ENCODE measurements at places on chromosomes 12 and 14.

DNA sequence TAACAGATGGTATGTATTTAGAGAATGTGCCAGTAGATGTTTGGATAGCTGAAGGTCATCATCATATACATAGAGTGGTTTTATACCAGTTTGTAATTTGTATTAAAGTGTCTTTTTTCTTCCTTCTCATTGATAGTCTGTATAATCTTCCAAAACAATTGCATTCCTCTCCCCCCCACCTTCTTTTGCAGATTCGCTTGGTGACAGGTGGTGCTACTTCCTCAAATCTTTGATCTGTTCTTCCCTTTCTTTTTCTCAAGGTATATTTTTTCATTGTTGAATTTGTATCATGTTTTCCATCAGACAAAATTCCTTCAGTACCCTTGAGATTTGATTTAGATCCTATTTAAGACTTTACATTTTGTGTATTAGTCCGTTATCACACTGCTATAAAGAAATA lies 15.0 kb downstream of the TBC1D15 start:
- no peak for DNase-seq

DNA sequence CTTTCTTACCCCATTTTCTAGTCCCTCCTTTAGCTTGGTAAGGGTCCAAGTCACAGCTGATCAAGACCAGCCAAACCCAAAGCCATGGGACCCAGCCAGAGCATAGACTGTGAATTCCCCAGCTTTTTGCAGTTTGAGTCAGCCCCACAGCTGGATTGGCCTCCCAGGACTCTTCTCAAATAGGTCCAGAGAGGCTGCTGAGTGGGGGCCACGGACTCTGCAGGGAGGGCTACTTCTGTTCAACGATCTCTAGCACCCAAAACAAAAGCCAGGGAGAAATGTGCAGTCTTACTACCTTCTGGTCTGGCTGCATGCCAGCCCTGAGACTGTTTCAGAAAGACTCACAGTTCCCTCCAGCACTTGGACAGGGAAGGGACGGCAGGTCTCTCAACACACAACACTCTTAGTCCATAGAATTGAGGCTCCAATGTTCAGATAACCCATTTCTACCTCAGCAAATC lies 1.6 kb downstream of the VDR start:
- no peak for DNase-seq

- DNase-seq = no peak
Observed at GRCh38 chr12:15979096-15980092, 68.3 kb downstream of the DERA start.

DNA sequence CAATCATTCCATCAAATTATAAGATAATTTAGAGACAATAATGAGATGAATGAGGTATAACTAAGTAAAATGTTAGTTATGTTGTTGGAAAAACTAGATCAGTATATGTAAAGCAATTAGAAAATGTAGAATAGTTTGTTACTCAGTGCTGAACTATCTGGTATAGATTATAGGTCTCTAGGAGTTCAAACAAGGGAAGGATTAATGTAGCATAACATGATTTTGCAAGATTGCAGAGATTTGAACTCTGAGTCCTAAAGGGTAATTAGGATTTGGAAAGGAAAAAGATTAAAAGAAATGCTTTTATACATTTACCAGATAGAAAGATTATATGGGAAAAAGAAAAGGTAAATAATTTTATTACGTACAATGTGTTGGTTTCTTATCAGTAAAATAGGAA lies 246.3 kb downstream of the KCNC2 start:
- no peak for DNase-seq

- DNase-seq = no peak
Observed at GRCh38 chr12:3195859-3196483, 118.8 kb downstream of the TSPAN9 start.

DNA sequence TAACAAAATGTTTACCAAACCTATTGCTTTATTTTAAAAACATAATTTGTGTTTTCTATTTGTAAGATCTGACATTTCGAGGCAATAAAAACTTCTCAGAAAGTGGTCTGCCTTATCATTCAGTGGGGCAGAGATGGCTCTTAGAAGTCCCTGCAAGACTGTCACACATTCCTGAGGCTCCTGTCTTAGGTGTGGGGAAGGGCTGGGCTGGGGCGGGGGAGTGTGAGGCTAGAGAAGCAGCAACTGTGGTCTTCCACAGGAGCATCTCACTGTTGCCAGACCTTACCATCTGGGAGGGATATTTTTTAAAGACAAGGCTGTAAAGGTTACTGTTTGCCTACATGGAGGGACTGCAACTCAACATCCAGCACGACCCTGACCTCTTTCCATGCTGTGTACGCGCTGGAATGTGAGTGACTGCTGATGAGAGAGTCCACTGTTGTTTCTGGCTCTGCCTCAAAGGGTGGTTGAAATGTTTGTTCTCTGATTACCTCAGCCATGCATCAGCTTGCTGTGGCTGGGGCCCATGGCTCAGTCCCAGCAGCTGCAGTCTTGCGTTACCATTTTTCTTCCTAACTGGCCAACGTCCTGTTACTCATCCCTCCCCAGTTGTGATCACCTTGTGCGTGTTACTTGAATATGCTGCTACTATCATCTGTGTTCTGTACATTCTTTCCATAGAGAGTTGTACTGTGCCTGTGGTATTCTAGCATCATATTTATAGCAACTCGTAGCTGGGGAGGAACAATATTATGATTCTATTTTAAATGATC lies 12.4 kb downstream of the ERG28 start:
- no peak for DNase-seq

DNA sequence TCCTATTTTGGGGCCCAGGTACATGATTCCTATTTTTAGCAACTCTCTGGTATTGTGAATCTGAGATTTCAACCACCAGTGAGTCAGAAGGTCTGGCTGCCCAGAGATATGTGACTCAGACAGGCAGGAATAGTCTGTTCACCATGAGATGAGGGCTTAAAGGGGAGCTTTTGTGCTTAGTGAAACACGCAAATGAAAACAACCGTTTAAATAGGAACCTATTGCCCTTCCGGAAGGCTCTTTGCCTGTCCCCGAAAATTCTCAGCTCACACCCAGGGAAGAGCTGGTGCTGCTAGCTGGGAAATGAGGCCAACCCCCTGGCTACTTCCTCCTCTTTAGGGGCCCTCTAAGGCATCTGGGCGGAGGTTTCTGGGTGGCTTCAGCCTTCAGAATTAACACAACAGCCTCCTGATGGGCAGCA lies 283.6 kb downstream of the CACNA1C start:
- no peak for DNase-seq

GRCh38 chr14:44369401-44370123 lies 137.5 kb downstream of the FSCB start:
- DNase-seq = no peak

GRCh38 chr12:67940780-67941243 lies 48.4 kb upstream of the IFNG-AS1 start:
- DNase-seq = no peak

DNA sequence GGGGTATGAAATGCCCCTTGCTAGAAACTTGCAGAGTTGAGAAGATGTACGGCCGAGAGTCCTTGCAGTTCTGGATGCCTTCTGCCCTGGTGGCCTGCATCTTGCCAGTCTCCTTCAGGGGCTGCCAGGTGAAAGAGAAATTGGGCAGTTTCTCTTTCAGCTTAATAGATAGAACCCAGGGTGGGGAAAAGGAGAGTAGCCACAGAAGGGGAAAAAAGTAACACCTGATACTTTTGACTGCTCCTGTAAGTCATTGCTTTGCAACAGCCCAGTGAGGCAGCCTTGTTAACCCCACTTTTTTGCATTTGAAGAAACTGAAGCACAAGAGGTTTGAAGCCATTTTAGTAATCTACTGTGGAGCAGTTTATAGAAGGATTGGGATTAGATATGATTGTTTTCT lies 27.6 kb downstream of the TDP1 start:
- no peak for DNase-seq

DNA sequence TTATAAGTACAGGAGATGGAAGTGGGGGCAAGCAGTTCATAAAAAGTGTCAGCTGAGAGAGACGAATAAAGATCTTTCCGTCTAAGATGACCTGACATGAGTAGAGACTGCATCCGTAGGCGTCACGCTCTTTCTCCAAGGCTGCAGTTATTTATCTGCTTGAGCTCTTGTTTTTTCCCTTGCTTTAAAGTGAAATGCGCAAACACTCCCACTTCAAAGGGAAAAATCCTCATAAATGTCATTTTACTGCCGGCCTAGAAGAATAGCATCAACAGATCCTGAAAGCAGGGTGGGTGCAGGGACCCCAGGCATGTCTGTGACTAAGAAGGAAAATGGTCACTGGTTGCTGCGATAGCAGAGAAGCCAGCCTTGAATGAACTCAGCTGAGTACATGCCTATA lies 647.4 kb downstream of the MED13L start:
- DNase-seq = no peak

GRCh38 chr12:14784471-14784870 lies 18.8 kb downstream of the WBP11 start:
- no peak for DNase-seq

DNA sequence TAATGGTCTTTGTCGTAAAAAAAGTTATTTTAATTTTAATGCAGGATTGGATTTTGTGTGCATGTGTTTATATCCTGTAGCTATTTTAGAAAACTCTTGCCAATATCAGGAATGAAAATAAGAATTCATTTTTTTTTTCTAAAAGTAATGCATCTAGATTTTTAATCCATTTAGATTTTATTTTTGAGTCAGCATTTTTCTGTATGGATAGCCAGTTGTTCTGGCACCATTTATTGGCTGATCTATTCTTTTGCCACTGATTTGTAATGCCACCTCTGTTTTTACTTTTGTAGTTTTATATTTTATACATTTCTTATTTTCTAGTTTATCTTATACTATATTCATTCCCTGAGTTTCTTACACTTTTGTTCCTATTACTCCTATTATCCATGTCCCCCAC lies 343.0 kb downstream of the FOXG1 start:
- no peak for DNase-seq

- DNase-seq = no peak
Observed at GRCh38 chr14:65444230-65444629, 31.7 kb downstream of the FUT8 start.

GRCh38 chr12:124564971-124565491 lies 2.4 kb downstream of the NCOR2 start:
- DNase-seq = no peak

DNA sequence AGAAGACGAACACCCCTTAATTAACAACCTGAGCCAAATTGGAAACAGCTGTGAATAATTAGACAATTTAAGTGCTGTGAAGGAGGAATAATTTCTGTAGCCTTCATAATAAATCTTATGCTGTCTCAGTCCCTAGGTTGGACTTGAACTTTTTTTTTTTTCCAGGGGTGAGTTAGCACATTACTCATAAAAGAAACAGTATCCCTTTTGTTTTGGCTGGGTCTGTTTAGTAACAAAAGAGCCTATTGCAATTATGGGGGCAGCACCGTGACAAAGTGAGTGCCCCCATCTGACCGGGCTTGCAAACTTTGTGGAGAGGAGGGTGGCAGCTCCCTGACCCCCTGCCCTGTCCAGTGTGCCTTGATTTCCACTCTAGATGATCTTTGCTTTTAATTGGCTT lies 167.4 kb downstream of the DICER1 start:
- DNase-seq = no peak

- DNase-seq = no peak
Observed at GRCh38 chr12:123532019-123532418, 1.5 kb downstream of the RILPL1 start.

- DNase-seq = no peak
Observed at GRCh38 chr12:25102402-25102801, 92.6 kb downstream of the DNAI7 start.

GRCh38 chr12:11075642-11076041 lies 13.5 kb upstream of the TAS2R46 start:
- DNase-seq = no peak

DNA sequence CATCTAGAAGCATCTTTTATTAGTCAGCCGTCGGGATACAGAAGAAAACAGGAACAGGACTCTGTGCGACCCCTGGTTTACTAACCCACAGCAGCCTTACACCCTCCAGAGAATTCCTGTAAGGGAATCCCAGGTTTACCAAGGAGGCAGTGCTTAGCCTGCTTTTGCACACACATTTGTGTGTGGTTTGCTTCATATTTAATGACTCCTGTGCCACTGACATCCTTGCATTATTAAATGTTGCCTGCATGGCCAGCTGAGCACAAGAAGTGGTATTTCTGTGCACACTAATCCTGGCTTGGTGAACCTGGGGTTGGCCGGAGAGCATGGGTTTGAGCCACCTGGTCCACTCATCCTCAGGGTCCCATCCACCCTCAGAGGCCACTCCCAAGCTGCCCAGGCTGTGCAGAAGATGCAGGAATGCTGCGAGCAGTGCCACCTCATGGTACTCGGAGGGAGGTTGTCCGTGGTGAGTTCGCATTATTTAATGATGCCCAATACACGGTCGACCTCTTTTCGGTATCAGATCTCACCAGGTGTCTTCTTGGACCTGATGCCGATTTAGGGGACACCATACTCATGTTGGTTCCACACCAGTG lies 152.4 kb upstream of the RTL1 start:
- no peak for DNase-seq

DNA sequence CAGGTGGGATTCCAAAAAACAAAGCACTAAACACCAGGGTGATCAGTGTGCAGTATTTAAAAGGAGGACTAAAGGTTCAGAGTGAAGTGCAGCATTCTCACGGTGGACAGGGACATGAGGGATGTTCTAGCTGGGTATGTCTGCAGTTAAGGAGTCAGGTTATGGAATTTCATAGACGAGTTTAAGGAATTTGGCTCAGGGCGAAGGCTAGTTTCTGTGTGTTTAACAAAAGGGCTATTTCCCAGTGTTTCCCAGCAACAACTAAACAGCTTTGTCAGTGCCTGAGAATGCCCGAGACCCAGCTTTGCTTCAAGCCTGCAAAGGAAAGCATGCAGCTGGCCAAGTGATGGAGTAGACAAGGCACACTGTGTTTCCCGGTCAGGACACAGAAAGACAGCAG lies 7.0 kb downstream of the KRT1 start:
- no peak for DNase-seq

DNA sequence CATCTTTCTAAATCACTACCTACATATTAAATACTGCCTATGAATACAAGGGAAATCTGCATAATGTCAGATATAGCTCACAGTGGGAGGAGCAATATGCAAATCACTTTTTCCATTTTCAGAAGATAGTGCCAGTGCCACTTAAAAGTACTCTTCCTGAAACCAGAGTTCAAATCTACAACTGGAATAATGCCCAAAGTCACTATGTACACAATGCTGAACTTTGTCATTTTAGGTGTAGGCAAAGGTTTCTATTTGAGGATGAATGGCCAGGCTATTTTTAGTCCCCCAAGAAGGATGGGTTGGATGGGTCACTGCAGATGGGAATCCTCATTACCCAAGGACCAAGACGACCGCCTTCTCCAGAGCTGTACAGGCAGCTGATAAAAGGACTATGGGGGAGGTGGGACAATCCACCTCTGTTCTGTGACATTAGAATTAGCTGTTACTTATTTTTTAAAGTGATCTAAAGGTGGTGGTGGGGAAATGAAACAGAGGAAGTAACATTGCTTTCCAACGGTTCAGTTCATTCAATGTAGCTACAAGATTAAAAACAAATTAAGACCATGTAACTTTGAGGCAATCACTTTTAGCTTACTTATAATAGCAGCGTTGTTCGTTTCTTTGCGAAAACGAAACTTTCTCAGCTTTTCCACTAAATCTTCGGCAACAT lies 5.6 kb downstream of the GMFB start:
- DNase-seq = no peak

- no peak for DNase-seq
Observed at GRCh38 chr14:98623788-98624415, 648.1 kb downstream of the BCL11B start.
